CD4-positive, alpha-beta T cell treated with Interleukin-4 for 1 hour (primary cell): ENCODE measurements at places on chromosomes 2 and 18.

- no peak for DNase-seq
Observed at GRCh38 chr2:147659051-147659450, 185.8 kb upstream of the ACVR2A start.

DNA sequence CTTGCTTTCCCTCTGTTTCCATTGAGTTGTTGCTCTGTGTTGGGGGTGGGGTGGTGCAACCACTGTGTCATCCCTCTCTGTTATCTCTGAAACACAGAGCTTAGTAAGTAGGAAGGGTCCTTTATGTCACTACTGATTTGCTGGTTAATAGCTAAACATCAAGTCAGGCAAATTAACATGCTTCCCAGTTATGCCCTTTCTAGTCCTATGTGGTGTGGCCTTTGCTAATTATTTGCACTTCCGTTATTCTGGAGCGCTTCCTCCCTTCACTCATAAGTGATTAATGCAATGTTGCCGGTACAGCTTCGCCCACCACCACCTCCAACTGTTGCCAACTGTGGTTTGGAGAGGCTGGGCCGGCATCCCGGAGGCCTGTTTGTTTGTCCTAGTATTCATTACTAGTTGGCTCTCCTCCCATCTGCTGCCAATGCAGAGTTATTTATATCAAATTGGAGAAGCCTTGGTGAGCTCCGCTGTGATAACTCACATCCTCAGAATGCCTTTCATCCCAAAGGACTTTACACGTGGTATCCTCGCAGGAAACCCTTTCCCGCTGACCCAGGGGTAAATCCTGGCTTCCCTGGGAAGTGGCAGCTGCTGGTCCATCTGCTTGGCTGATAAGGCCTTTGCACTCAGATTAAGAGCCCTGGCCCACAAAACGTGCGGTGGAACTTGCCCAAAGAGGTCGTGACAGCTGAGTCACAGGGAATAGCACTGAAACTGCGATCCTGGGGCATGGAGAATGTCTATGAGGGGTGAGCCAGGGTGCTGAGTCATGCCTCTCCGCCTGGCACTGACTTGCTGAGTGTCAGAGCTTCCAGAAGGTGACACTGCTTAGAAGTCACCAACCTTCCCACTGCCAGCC, 72.0 kb upstream of the ZCCHC2 start:
- DNase-seq, result peak; percentile 46

DNA sequence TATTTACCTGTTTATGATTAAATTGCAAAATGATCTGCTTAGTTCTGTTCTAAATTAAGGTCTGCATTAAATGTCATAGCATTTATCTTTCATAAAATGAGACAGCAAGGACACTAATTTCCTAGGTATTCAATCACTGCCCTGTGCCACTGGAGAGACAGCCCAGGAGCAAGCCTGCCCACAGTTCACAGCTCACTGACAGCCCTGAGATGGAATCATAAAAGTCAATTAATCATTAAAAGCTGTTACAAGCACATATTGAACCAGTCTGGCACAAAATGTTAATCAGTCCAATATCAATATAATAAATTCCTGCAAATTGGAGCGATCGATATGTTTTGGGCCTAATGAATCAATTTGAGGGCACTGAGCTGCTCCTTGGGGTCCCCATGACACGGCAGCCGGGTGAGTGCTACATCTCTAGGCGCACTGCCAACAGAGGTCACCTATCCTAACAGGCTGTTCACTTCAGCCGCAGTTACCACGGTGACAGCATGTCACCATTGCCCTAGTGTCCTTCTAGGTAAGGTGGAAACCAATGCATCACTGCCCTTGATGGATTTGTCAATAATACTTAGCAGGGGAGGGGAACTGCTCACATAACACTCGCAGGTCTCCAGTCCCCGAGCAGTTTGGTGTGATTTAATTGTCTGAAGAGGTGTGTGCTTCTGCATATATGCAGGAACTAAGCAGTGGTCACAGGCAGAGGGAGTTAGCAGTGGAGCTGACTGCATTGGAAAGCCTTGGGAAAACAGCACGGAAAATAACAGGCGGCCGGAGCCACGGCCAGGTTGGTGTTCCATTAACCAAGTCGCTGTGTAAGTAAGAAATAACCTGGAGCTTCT, 47.3 kb downstream of the POU3F3 start:
- no peak for DNase-seq

DNA sequence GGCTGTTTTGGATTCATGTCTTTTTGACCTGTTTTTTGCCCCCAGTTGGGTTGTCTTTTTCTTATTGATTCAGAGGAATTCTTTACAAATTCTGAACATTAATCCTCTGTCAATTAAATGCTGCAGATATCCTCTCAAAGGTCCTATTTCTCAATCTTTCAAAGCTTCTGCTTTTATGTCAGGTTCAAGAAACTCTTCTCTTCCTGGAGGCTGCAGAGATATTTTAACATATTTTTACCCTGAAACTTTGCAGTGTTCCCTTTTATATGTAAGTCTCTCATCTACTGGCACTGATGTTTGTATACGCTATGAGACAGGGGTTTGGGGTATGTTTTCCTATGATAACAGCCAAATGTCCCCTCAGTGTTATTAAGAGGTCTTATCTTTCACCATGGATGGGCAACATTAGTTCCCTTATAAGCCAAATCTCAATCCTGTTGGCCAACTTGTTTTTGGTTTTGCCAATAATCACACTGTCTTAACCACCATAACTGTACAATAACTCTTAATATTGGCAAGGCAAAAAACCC, 159.3 kb downstream of the HDAC4 start:
- DNase-seq, result no peak

- DNase-seq, result no peak
Observed at GRCh38 chr2:216493334-216493685, 5.3 kb upstream of the RPL37A start.

DNA sequence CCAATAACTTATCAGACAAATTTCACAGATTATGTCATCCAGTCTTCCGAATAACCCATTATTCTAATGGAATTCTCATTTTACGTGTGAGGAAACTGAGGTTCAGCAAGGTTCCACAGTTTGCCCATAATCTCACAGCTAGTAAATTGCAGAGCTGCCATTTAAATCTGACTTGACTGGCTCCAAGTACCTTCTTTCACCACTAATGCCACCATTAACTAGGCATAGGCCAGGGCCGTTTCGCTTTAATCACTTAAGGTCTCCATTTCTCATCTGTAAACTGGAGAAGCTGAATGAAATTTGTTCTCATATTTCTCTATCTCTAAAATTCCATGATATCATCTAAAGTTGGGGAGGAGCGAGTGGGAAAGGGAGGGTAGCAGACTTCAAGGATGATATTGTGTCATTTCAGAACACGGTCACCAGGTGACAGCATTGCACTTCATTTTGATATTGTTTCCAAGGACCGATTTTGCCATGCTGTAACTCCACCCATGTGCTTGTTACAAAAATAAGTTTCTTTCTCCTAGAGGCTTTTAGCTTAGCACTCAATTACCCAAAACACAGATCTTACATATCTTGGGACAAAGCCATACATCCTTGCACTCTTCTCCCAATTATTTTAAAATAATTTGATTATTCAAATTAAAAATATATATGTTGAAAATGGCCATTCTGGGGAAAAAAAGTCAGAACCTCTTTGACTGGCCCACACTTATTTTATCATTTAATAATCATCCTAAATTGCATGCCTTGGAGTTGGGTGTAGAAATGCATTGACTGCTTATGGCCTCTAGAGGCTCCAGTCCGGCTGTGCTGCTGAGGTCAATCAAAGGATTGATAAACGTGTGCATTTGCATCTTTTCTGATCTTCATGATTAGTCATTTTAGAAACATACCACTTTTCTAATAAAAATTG, 123.8 kb downstream of the AKAIN1 start:
- DNase-seq, result no peak

- DNase-seq, result no peak
Observed at GRCh38 chr18:68507781-68508180, 207.1 kb downstream of the TMX3 start.

DNA sequence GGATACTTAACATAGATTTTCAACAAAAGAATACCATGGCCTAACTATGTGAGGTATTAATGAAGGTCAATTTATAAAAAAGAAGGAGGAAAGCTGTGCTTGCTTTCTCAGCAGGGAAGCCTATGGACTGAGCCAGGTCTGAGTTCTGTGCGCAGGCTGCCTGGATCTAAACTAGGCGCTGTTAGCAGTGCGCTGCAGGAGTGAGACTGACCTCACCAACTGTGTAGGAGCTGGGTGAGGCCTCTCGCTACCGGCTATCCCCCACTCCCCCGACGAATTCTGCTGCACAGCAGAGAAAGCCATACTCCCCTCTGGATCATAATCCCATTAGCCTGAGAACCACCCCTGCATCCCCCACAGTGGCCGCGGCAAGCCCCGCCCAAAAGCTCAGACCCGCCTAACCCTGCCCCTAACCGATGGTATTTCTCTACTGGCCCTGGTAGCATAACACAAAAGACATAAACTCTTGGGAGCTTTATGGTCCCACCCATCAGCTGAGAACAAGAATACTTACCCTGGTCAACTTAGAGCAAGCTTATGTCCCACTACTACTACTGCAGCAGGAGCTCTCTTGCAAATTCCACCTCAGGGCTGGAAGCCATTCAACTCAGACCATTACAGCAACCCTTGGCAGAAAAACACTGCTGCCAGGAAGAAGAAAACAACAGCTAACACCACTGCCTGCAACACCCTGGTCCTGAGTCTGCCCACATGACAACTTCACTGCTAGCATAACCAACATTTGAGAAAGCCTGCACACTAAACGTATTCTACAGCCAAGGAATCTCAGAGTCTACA, 28.0 kb downstream of the SULT1C2 start:
- no peak for DNase-seq

- DNase-seq, result no peak
Observed at GRCh38 chr2:63569740-63570139, 18.5 kb downstream of the WDPCP start.

- DNase-seq, result no peak
Observed at GRCh38 chr2:38775097-38775920, 2.7 kb upstream of the GEMIN6 start.

DNA sequence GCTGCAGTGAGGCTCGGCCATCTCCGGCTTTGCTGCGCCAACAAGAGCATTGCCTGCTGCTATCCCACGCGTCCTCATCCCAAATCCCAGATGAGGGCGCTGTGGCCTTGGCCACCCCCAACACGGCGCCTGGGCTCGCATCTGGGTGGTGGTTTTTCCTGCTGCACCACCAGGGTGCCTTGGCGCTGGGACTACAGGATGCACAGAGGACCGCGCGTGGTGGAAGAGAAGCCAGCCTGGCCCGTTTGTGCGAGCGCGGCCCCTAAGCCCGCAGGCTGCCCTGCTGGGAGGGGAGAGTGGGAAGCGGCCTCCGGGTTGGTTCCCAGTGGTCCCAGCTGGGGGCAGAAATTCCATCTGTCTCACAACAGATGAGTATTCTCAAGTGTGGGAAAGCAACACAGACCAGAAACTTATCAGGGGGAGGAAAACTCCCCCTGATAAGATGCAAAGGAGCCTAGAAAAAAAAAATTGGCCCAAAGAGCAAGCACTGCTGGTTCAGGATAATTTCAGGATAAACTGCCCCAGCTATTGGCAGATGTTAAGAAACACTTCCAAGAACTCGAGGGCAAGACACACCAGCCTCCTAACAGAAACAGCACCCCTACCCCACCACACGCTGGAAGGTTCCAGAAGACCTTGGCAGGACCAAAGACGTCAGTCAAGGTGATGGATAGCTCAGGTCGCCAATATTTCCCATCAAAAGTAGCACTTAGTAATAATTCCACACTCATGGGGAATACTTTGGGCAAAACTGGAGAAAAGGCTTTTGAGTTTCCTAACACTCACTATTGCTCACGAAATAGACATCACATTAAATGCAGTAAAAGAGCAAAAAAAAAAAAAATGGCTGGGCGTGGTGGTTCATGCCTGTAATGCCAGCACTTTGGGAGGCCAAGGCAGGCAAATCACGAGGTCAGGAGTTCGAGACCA, 152.1 kb downstream of the PXDN start:
- DNase-seq, result no peak

GRCh38 chr18:34921226-34921625, 120.0 kb upstream of the MAPRE2 start:
- no peak for DNase-seq

GRCh38 chr2:110815938-110816337, 83.6 kb downstream of the ACOXL start:
- no peak for DNase-seq

- no peak for DNase-seq
Observed at GRCh38 chr2:108447947-108448677, 894 bp upstream of the GCC2 start.

DNA sequence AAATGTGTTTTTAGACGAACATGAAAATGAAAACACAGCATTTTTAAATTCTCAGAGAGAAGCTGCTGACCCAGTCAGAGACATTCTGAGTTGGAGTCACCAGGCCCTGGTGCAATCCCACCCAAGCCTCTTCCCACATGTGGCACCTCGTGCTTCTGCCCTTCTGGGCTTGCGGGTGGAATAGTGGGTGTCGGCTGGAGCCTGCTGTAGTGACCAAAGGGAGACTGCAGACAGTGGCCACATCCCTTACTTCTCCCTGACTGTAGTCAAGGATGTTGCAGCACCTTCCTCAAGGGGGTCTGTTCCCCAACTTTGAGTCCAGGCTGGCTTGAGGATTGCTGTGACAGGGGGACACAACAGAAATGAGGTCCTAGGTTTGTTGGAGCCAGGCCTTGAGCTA, 104.4 kb upstream of the GLI2 start:
- DNase-seq, result no peak

GRCh38 chr18:76515576-76515975, 20.5 kb upstream of the ZNF516 start:
- no peak for DNase-seq

DNA sequence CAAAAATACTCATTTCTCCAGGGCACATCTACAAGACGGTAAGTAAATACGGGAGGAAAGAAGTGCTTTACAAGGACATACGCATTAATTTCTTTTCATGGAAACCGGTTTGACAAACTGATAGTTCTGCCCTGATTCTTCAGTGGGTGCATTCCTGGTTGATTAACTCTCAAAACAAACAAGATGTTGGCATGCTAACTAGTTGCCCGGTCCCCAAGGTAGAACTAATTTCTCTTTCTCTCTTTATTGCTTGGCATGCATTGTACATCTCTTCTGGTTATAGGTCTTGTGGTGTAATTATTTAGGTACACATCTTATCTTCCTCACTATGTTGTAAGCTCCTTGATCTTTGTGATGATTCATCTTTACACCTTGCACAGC, 46.9 kb upstream of the SPATS2L start:
- DNase-seq, result no peak
